Vagina (tissue), 2 donors: ENCODE measurements at places on chromosomes 5 and 9. TPM values are rescaled to one million over a fixed set of nuclear protein-coding genes. Genes with fewer than 3 reads are reported as not detected.

- no peak for DNase-seq
These were observed 658.2 kb upstream of the DMAC1 start for GRCh38 chr9:8457816-8458215.

CER1 gene
- not detected for total RNA-seq

- no peak for DNase-seq
These were observed 348.8 kb downstream of the HTR1A start for GRCh38 chr5:63613442-63613841.

- no peak for DNase-seq
These were observed 680 bp downstream of the GPX8 start for GRCh38 chr5:55160493-55161209.

GRCh38 chr5:78540335-78541085 is 108.1 kb downstream of the LHFPL2 start:
- DNase-seq, result no peak
